ENCODE measurements at places on chromosomes 7 and 10. TPM values are rescaled to one million over a fixed set of nuclear protein-coding genes. Genes with fewer than 3 reads are reported as not detected.

DNA sequence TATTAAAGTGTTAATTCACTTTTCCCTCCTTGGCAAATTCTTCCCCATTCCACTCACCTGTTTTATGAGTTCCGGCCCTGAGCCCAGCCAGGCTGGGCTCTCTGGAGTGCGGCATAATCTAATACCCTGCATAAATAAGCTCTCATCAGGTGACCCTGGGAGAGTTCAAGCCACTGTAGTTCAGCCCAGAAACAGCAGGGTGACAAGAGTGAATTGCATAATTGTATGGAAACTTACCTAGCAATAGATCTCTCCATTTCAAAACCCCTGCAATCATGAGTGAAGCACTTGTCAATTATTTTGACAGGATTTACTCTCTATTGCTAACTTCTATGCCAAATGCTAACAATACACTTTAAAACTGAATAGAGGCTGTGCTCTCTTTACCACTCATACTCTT lies 94.7 kb downstream of the OSBPL3 start:
- DNase-seq = no peak

- DNase-seq = no peak
Observed at GRCh38 chr7:41203542-41203941, 499.3 kb downstream of the INHBA start.

The TLX1 gene
- total RNA-seq = not detected

The UCMA gene
- total RNA-seq = not detected

The OGDHL gene
- total RNA-seq = 0.79 TPM

The CC2D2B gene
- total RNA-seq = 13.1 TPM
